ENCODE measurements at places on chromosomes 2 and 18. TPM values are rescaled to one million over a fixed set of nuclear protein-coding genes. Genes with fewer than 3 reads are reported as not detected.

DNA sequence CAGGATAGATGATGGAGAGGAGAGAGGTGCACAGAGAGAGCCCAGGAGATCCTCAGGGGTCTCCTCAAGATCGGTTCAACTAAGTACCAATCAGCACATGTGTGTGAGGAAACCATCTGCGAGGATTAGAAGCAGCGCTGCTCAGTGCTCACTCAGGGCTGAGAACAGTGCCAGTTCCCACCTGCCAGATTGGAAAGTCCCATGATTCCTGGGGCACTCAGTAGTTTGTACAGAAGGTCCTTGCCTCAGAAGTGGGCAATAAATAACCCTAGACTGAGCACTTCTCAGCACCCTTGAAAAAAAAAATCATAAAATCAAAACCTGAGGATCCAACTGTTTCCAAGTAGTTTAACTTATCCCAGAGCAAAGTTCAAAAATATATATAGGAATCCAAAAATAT lies 53.8 kb downstream of the SEMA4F start:
- no peak for DNase-seq

The NT5DC4 gene
- total RNA-seq: not detected

DNA sequence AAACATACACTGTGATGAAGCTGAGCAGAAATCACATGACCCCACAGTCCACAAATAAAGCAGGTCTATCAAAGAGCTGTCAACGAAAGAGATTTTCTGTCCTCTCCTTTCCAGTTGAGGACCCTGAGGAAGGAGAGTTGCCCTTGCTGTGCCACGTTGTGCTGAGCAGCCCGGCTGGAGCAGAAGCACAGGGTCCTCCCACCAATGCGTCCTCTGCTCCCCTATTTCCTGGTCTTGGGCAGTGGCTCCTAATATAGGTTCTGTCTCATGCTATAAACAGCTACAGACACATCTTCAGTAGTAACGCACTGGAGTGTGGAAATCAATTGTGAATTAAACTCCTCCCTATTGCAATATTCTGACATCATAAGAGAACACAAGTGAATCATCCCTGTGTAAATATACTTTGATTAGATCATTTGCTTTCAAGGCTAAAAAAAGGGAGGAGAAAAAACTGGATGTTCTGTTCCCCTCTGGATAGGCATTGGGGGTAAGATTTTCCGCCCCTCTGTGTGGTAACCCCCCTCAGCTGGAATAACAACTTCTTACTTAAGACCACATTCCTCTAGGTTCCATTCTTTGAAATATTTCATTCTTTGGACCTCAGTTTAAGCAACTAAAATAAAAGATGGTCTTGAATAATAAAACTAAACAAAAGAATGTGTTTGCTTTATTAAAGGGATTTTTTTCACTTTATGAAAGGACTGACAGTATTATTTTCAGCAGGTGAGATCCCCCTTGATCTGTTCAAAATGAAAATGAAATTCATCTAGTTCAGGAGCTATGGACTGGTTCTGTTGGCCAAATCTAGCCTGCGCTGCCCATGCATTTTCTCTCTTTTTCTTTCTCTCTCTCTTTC lies 8.3 kb upstream of the RHOB start:
- DNase-seq: no peak

DNA sequence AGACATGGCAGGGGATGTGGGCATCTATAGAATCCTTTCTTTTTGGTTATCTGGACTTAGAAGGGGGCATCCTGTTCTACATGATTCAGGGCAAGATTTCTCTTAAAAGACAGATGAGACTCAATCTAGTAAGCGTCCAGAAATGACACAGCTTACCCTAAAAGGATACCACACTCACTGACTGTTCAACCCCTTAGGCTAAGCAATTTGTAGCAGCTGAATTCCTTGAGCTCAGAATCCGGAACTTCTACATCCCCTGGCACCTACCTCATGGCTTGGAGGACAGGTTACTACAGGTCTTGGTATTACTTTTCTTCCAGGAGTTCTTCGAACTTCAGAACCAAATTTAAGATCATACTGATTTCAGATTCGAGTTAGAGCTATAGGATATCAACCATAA lies 138.4 kb downstream of the LAMA3 start:
- DNase-seq: no peak

- DNase-seq: no peak
Observed at GRCh38 chr2:240225660-240226475, 85.4 kb upstream of the OTOS start.

GRCh38 chr2:86557836-86558235 lies 5.4 kb downstream of the CHMP3 start:
- no peak for DNase-seq

The CCDC68 gene
- total RNA-seq: 2.0 TPM

The TMEM37 gene
- 31.8 TPM for total RNA-seq

GRCh38 chr2:166458674-166459073 lies 35.4 kb downstream of the SCN7A start:
- DNase-seq: no peak

GRCh38 chr18:11752116-11752911 lies 63.2 kb downstream of the GNAL start:
- DNase-seq: no peak

DNA sequence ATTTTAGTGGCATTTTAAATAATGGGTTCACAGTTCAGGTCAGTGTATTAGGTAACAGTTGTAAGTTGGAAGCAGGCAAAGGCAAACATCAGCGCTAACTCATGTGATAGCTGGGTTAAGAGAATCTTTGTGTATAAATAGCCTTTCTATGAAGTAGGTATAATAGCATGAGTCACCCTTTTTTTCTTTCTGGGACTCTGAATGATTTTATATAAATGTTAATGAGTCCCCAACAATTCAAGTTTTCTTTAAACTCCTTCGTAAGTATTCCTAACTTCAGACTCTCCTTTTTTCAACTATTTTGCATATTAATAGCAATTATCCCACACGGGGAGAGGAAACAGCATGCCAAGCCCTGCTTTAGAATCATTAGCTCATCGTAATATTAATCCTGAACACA lies 384.3 kb downstream of the PIK3C3 start:
- no peak for DNase-seq

GRCh38 chr18:407626-408224 lies 92.8 kb downstream of the COLEC12 start:
- no peak for DNase-seq

DNA sequence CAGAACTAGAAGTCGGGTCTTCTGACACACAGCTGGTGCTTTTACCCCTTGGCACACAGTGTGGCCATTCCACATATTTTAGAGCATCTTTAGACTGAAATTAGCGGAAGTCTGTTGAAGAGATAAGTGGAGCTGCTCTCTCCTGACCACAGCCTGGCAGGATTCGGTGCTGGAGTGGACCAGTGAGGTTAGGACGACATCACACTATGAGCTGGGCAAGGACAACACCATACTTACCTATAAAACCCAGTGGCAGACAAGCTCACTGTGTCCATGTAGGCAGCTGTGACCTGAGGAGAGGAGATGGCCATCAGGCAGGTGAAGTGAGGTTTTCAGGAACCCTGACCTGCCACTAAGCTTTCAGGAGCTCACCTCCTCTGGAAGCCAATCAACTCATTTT lies 70.1 kb downstream of the XDH start:
- no peak for DNase-seq

The C2orf81 gene
- 0.36 TPM for total RNA-seq

The SP100 gene
- 147 TPM for total RNA-seq

DNA sequence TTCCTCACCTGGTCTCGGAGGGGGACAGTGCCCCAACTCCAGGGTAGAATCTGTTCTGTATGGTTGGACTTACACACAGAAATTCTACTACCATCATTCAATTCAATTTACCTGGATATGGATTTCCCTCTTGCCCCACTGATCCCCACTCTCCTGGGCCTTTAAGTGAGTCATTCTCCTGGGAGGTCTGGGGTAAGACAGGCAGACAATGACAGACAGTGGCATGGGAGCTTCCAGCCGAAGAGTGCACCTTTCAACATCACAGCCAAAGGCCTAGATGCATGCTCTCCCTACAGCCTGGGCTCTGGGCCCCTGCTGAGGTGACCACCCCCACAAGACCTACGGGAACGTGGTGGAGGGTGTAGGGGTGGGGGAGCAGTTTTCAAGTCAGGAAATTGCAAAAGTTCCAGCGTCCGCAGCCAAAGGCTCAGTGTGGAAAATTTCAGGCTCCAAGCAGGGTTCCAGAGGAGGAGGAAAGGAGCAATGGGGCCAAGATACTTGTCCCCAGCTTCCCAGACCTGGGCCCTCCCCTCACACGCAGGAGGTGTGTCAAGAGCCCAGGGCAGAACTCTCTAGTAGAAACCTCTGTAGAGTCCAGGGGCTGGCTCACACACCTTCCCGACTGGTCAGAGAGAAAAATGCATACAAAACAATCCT lies 296.4 kb downstream of the CYP26B1 start:
- DNase-seq: no peak

The TNFAIP6 gene
- 0.55 TPM for total RNA-seq

The ZSWIM2 gene
- not detected for total RNA-seq

DNA sequence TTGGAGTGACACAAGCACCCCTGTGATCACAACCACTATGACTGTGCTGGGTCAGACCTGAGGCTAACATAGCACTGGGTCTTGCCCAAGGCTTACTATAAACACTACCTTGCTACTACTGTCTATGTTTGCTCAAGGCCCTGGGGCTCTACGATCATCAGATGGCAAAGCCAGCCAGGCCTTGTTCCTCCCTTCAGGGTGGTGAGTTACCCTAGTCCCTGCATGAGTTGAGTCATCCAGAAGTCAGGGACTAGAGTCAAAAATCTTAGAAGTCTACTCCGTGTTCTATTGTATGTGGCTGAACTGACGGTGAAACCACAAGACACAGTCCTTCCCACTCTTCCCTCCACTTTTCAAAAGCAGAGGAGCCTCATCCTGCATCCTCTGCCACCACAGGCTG lies 551.2 kb upstream of the FSIP2 start:
- no peak for DNase-seq

- DNase-seq: no peak
Observed at GRCh38 chr2:207088276-207088675, 77.5 kb downstream of the KLF7 start.

The SERPINB10 gene
- not detected for total RNA-seq

- DNase-seq: no peak
Observed at GRCh38 chr2:49616800-49617199, 462.5 kb upstream of the FSHR start.

The MYO1B gene
- total RNA-seq: 8.0 TPM

DNA sequence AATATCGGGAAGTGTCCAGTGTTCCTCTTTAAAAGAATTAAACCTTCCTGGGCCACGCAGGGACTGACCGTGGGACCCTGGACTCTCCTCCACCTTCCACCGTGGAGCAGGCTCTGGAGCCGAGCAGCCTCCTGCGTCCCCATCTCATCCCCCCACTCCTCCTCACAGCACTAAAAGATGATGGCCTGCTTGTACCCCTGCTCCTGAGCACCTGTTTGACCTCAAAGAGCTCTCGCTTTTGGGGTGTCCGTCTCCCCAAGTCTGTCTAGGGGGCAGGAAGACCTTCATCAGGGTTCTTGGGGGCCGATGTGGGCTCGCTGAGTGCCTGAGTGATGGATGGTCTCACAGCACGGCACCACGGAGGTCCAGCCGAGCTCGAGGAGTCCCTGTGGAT lies 1.2 kb upstream of the SDC1 start:
- no peak for DNase-seq

The SLC23A3 gene
- total RNA-seq: 0.45 TPM

GRCh38 chr2:221641181-221641871 lies 69.2 kb upstream of the EPHA4 start:
- DNase-seq: no peak

DNA sequence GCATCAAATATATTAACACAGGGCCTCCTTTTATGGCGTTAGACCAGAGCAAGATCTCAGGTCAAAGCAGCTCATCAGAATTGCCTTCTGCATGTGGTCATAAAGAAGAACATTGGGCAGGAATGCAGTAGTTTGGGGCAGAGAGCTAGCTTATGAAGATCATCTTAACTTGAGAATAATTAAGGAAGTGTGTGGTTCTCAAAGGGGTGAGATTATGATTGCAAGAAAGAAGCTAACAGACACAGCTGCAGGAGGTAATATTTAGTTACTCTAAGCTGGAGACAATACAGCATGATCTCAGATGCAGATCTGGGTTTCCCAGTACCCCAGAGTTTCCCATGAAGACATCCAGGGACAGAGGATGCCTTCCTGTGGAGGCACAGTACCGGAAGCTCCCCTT lies 91.6 kb downstream of the TTC27 start:
- no peak for DNase-seq

DNA sequence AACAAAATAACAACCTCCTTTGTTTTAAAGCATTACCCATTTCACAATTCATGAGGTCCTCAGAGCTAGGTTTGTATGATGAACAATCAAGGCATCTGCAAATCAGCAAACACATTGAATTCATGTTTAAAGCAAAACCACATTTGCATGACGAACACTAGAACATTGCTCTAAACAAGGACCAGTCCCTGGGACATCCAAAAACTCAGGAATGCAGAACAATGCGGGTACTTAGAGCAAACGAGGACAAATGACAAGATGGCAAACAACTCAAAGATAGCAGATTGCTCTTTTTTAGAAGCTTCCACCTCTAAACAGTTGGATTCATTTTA lies 45.7 kb upstream of the RALBP1 start:
- DNase-seq: no peak

GRCh38 chr2:158579928-158580327 lies 123.2 kb downstream of the PKP4 start:
- DNase-seq: no peak

The GPC1 gene
- 11.8 TPM for total RNA-seq

- no peak for DNase-seq
Observed at GRCh38 chr2:181164699-181165098, 184.3 kb downstream of the UBE2E3 start.

The MEP1B gene
- not detected for total RNA-seq

DNA sequence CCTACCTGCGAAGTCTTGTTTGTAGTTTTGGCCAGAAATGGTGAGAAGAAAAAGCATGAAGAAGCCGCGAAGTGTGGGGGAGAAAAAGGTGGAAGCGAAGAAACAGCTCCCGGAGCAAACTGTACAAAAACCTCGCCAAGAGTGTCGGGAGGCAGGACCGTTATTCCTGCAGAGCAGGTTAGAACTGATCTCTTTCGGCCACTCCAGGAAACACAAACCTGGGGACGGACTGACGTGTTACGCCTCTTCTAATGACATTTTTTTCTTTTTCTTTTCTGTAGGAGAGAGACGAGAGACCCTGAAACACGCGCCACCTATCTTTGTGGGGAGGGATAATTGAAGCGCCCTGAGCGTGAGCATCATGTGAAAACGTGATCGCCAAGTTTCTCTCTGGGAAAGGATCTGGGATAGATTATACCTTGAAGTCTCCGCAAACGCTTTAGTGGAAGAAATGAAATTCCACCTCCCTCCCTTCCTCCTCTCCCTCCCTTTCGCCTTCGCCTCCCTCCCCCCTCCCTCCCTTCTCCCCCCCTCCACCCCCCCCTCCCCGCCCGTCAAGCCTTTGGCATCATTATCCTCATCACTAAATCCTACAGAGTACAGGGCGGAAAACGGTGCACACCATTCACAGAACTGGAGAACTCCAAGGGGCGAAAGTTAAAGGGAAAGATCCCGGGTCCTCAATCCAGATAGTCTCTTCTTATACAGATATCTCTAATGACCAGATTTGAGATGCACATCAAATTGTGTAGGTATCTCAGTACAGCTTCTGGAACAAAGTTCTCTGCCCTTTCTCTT lies at the start of gene ZEB2:
ZEB2 (minus strand) TSS at position 186 of the 798 bp plus-strand sequence. CDS start 2,769 bp downstream, outside the sequence.
- peak; percentile 77 for DNase-seq

Data from adrenal gland (tissue), 19 donors.